NCI-H1436 treated with DMSO at 0.1 percent for 48 hours (cell line): ENCODE measurements at places on chromosomes 5 and 9.

DNA sequence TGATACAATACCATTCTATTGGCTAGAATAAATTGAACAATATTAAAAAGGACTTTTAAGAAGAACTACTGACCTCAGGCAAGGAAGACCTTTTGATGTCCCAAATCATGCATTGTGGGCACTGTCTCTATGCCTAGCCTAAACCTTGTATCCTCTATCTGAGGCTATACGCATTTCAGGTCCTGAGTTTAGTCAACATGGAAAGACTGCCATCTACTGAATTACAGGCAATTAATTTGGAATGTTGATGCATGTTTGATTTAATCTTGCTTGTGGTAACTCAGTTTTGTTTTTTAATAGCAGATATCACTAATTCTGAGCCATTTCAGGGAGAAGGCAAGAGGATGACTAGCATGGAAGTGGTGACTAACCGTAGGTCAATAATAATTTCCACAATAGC lies 585.3 kb upstream of the CCNG1 start:
- DNase-seq = no peak

DNA sequence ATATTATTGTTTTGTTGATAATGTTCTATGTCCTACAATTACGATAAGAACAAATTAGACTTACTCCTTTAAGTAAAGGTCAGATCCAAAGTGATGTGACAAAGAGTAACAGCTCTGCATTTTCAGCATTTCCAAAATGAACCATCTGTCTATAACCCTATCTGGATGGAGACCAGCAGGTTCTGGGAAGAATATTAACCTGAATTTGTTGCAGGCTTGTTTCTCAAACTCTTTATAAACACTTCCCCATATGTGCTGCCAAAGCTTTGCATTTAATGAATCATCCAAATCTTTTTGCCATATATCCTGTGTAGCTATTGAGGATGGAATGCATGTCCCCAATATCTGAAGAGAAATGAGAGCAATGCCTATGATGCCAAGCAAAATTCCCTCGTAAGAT lies 198.9 kb upstream of the SLC27A6 start:
- no peak for DNase-seq

DNA sequence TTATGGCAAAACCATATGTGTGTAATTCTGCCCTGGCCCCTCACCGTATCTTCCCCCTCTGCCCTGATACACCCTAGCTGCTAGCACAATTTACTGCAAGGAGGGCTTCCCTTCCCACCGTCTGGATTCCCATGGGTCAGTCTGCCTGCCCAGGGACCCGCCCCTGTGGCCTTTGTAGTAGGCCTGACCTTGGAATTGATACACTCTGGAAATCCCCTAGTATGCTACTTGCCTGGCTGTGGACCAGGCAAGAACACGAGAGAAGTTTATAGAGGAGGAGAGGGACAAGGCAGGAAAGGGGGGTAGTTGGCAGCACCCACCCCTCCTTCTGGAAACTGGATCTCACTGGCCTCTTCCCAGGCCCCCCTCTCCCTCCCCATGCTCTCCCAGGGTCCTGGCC lies 115.8 kb upstream of the CCL21 start:
- DNase-seq = no peak

GRCh38 chr9:24413651-24414050 lies 132.0 kb downstream of the IZUMO3 start:
- no peak for DNase-seq
